Omental fat pad (tissue), 4 donors: ENCODE measurements at places on chromosomes 3 and 15.

DNA sequence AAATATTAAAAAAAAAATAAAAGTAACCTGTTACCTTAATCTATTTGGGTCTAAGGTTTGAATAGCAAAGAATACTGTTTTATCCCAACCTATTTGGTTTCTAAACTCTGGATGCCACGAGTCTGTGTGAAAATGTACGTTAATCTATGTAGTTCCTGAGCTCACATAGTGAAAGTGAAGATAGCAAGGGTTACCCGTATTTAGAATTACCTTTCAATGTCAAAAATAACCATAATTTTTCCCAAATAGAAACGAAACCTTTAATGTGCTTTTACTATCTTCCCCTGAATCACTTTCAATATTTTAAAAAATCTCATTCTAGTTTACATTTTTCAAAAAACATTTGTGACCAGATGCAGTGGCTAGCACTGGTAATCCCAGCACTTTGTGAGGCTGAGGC is 5.8 kb upstream of the USP50 start:
- DNase-seq: no peak

- DNase-seq: no peak
These were observed 363.8 kb upstream of the ICE2 start for GRCh38 chr15:60842694-60843093.

GRCh38 chr3:139552632-139553365 is 13.3 kb upstream of the RBP1 start:
- no peak for DNase-seq

DNA sequence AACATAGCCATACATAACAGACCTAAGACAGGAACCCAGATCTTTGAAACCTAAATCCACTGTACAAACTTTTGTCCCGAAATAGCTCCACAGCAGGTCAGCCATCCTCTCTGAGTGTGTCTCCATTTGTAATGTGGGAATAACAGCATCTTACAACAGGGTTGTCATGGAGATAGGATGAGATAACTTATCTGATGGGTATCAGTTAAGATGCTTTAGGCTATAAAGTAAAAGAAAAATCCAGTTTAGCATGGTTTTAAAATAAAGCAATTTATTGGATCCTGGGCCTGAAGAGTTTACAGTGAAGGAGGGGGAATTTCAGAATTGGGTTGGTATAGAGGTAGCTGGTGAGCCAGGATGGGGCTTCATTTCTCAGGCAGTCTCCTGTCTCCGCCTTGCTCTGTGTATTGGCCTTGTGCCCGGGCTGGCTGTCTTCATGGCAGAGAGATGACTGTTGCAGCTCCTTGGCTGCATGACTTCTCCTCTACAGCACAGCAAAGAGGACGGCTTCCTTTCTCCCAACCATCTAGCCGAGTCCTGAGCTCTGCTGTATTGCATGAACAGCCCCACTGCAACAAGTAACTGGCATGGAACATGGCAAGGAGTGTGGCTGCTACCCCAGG is 131.9 kb upstream of the PROK2 start:
- DNase-seq: no peak

DNA sequence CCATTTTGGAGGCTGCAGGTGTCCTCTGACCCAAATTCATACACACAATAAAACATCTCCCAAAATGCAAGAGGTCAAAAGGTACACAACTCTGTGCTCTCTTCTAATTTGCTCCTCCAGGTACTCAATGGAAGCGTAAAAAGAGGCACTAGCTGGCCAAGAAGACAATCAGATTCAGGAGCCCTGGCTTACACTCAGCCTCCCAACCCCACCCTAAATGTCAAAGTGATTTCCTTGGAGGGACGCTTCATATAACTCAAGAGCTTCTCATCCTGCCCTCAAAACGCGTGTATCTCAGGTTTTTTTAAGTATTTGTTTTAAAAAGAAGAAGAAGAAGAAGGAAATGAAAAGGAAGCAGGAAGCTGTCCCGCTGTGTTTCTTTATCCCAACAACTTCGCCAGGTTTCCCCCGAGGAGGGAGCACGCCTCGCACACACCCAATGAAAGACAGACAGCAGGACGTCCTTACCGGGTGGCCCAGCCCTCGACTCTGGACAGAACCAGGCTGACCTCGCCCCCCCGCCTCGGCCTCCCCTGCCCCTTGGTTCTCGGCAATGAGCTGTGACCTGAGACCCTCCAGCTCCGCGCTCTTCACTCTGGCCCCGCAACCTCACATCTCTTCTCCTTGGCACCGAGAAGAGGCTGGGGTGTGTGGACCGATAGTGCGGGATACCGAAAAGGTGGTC is 620.7 kb upstream of the ZNF385D start:
- DNase-seq: no peak

DNA sequence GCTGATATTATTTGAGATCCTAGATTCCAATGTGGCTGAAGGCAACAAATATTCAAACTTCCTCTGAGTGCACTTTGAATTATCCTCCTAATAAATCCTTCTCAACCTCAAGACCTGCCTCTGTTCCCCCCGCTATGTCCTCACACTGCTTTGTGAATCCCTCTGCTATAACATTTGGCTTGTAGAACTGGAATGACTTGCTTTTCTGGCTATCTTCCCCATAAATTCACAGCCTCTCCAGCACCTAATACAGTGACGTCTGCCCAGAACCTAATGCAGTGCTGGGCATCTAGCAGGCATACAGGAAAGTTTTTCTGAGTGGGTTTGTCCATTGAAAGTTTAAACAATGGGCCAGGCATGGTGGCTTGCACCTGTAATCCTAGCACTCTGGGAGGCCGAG is 643.9 kb upstream of the ADAMTS9 start:
- DNase-seq: no peak

DNA sequence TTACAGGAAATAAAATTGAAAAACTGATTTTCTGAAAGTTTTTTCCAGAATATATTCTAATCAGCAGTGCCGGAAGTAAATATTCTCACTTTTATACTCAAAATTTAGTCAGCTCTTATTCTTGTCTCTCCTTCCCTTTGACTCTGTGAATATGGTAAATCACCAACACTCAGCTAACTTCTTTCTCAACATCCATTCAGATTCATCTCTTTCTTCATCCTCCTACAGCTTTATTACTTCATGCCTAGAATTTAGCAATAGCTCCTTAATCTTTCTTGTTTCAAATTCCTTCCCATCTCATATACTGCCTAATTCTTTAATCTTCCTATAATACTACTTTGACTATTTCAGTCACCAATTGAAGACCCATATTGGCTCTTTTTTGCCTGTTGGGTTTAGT is 67.9 kb downstream of the FGF7 start:
- DNase-seq: no peak

DNA sequence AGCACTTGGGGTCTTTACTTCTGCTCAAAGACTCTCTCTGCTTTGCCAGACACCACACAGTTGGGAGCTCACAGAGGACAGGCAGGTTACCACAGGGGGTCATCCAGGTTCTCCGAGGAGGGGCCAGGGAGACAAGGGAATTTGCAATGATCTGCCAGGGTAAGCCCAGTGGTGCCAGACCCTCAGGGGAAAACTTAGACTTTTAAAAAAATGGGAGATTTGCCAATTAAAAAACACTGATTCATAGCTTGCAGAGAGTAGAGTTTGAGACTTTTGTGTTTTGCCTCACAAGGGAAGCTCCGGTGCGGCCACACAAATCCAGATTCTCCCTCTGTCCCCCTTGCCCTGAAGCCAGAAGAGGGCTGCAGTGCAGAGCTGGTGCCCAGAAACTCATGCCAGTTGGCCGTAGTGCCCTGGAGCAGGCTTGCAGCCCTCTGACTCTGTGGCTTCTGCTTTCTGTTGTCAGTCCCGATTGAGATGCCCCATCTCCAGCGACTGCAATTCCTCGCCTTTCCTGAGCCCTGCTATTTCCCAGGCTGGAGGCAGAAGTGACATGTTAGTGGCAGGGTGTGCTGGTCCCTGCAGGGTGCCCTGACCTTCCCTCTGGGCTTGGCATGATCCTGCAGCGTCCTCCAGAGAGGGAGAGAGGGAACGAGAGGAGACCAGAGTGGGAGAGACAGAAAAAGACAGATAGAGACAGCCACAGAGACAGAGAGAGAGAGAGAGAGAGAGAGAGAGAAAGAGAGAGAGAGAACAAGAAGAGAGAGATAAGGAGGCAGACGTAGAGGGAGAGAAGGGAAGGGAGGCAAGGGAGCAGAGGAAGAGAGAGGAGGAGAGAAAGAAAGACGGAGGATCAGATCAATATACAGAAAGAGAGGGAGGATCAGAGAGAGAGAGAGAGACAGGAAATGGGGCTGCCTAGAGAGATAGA is 46.0 kb downstream of the RHCG start:
- DNase-seq: no peak

- DNase-seq: no peak
These were observed 422.3 kb downstream of the TIGIT start for GRCh38 chr3:114716126-114716525.

DNA sequence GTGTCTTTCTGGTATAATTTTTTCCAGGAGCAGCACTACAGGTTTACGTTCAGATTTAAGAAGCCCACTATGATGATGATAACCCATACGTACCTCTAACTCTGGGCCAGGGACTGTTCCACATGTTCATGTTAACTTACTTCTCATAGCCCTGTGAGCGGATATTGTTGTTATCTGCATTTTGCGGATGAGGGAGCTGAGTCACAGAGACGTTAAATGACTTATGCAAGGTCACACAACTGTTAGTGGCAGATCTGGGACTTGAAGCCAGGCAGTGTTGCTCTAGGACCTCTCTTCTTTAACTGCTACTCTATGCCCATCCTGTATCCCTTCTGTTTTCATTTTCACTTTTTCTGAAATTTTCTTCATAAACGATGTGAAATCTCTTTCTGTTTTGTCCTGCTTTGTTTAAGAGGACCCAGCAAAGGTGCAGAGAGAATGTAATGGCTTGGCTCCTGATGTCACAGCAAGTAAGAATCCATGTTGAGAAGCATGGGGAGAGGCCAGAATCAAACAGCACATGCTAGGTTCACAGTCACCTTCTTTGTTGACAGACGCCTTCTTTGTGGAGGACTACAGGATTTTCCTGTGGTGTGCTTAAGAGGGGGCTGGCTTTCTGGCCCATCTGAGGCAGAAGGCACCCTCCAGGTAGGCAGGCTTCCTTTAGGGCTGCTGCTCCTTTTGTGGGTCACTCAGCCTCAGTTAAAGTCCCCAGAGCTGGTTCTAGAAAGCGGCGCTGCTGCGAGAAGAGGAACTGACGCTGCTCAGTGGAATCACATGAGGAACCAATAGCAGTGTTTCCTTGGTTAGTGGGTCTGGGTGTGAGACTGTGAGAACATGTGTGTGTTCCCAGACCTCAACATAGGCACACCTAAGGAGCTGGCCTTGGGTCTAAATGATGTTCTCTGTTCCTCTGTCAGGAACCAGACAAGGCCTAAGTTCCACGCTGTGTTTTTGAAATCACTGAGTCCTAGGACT is 121.6 kb downstream of the TMEM108 start:
- no peak for DNase-seq

GRCh38 chr3:197793247-197793646 is 2.2 kb downstream of the LRCH3 start:
- DNase-seq: no peak

- DNase-seq: no peak
These were observed 33.8 kb downstream of the DRD3 start for GRCh38 chr3:114144909-114145688.

GRCh38 chr15:52790941-52791751 is 1.0 kb upstream of the ONECUT1 start:
- DNase-seq: no peak

GRCh38 chr15:75193976-75194375 is 7.7 kb upstream of the C15orf39 start:
- no peak for DNase-seq

- DNase-seq: no peak
These were observed 1078.5 kb downstream of the TUSC7 start for GRCh38 chr3:117788061-117788460.

GRCh38 chr3:80554304-80554703 is 786.5 kb upstream of the ROBO1 start:
- DNase-seq: no peak

DNA sequence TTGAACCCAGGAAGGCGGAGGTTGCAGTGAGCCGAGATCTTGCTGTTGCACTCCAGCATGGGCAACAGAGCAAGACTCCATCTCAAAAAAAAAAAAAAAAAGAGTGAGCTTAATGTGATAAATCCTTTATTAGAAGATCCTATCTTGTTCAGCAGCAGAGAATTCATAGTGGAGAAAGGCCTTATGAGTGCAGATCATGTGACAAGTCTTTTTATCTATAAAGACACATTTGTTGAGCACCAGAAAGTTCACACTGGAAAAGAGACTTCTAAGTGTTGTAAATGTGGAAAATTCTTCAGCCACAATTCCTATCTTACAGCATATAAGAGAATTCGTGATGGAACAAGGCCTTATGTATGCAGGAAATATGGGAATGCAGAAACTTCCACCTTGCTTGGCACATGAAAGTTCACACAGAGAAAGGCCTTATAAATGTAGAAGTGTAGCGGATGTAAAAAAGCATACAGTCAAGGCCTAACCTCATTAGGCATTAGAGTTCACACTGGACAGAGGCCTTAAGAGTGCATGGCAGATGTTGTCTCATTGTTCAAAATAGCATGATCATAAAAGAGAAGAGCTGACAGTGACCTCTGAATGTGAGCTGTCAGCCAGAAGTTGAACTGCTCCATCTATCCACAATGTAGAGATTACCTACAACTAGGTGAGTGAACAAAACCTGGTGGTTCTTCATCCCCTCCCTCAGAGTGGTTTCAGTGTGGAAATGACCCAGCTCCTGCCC is 16.7 kb downstream of the ADAM10 start:
- DNase-seq: no peak

- DNase-seq: no peak
These were observed 8.5 kb upstream of the ILDR1 start for GRCh38 chr3:122030381-122031122.

- DNase-seq: no peak
These were observed 122.4 kb downstream of the NR1D2 start for GRCh38 chr3:24067483-24067882.

- DNase-seq: no peak
These were observed 181.0 kb upstream of the ANKRD28 start for GRCh38 chr3:15978801-15979200.

DNA sequence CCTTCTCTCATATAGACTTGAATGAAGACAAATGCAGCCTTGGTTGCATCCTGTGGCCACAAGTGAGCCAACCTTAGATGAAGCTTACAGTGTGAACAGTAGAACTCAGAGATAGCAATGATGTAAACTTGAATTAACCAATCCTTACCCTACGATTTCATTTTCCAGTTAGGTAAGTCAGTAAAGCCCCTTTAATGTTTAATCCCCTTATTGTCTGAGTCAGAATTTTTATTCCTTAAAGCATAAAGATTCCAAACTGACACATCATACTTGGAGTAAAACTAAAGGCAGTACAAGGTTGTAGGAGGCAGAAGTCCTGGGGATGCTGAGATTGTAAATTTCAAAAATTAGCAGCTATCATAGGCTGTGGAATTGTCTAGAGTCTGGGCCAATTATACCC is 507.8 kb upstream of the DPH6 start:
- no peak for DNase-seq

DNA sequence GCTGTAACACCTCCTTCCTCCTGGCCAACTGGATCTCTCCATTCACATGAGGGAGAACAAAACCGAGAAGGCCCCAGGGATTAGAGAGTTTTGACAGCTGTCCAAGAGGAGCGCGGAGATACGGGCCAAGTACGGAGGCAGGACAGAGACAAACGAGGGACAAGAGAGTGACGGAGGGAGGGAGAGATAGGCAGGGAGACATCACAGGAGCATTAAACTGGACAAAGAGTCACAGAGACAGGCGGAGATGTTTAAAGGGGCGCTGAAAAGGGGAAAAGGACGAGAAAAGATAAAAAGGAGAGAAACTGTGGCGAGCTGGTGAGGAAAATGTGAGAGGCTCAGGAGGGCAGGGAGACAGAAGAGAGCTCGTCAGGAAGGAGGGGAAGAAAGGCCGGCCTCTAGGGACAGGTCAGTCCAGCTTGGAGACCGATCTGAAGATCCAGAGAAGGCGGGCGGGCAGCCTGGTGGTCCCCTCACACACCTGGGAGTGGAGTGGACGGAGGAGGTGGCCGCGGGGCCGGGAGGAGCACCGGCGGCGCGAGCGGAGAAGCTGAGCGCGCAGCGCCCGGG is 40.5 kb upstream of the ROPN1 start:
- DNase-seq: no peak
